ENCODE measurements at places on chromosomes 2 and 18.
A peak's percentile ranks its signal among the peaks of the same experiment; 100 is the strongest.

GRCh38 chr18:70491734-70492348, 203.0 kb downstream of the SOCS6 start:
- DNase-seq = peak; percentile 32

- DNase-seq = no peak
These were observed 56.5 kb downstream of the SLC8A1 start for GRCh38 chr2:40395169-40396073.

DNA sequence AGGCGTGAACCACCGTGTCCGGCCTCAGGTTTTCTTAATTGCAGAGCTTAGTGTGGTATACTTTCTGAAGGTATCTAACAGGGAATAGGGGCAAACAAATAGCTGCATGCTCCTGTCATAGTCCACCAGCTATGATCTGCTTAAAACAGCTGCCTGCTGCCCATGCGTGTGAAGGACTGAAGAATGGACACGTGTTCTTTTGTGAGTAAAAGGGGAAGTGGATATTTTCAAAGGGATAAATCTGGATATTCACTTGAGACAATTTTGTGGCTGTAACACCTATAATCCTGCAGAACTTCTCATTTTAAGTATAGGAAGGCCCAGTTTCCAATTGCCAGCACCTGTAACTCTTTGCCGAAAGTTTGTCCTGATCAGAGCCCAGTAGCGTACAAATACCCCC, 44.7 kb downstream of the TRPM8 start:
- DNase-seq = no peak

DNA sequence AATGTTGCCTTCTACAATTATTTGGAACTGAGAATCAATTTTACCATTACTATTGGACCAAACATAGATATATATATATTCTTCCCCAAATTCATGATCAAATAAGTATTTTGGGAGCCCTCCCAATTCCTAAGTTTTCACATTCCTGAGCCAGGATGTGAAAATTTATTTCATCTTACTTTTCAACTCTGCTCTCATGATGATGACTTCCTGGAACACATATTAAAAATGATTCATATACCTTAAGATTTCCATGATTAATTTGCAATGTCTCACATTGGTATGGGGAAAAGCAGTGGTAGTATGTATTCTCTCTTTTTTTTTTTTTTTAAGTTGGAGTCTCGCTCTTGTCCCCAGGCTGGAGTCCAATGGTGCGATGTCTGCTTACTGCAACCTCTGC, 596.1 kb upstream of the ZEB2 start:
- DNase-seq = no peak

DNA sequence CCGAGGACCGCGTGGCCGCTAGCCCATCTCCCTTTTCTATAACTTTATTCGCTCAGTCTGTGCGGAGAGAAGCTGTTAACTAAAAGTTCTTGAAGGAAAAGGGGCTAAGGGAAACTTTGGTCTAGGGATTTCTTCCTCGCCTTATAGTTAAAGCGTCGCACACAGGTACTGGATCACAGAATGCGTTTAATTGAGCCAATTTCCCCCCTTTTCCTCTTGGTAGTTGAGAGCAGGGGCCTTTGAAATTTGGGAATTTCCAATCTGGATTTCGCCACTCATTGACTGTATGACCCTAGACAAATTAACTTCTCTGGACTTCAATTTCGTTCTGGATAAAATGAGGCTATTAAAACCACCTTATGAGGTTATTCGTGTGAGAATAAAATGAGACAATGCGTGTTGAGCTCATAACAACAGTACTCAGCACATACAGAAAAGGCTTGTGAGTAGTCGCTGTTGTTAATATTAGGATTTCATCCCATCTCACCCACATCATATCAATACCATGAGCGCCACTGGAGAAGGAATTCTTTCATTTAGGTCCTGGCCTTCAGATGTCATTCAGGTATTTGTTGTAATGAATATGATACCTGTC, 763 bp upstream of the OLA1 start:
- DNase-seq = no peak

- DNase-seq = no peak
These were observed 108.7 kb downstream of the DPP10 start for GRCh38 chr2:114550895-114551793.

GRCh38 chr2:72940786-72941185, 23.5 kb downstream of the EMX1 start:
- DNase-seq = no peak
